ENCODE measurements at places on chromosomes 11 and 22.

DNA sequence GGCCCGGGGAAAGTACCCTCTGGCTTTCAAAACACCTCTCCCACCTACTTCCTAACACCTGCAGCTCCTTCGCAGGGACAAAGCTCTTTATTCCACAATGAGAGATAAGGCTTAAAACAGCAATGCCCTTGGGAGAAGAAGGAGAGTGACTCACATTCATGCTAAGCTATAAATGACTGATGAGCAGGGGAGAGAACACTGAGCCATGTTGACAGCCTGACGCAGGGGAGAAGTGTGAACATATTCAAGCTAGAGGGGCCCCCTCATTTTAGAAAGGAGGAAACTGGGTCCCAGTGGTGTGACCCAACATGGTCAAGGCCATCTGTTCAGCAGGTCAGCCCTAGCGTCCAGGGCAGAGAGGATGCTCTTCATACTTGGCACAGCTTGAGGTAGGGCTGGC lies 171.8 kb downstream of the DSCAML1 start:
- no peak for DNase-seq

- DNase-seq, result peak; percentile 93
Observed at GRCh38 chr22:25447686-25448434, 116.6 kb upstream of the GRK3 start.

- DNase-seq, result peak; percentile 90
Observed at GRCh38 chr11:94271885-94272372, 32.5 kb upstream of the IZUMO1R start.

GRCh38 chr22:46446799-46447198 lies 90.6 kb downstream of the CELSR1 start:
- no peak for DNase-seq

DNA sequence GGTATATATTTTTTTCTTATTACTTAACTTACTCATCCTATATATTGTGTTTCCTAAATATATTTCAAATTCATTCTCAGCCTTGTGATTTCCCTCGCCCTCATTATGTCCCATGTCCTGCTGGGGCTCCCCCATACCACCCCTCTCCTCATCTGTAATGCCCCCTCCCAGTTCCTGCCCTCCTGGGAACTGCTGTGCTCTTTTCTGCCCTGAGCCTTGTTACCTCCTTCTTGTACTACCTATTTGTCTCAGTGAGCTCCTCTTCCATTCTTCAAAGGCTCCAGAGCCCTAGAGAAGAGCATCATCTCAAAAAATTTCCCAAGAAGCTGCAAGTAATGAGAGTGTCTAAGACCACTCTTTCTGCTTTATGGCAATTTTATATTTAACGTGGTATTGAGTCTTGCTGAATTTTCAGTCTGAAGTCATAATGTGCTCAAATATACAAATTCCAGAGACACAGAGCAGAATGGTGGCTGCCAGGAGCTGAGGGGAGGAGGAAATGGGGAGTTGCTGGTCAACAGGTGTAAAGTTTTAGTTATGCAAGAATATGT lies 66.5 kb upstream of the TOP3B start:
- no peak for DNase-seq

- no peak for DNase-seq
Observed at GRCh38 chr11:70243912-70244652, 26.4 kb upstream of the PPFIA1 start.

DNA sequence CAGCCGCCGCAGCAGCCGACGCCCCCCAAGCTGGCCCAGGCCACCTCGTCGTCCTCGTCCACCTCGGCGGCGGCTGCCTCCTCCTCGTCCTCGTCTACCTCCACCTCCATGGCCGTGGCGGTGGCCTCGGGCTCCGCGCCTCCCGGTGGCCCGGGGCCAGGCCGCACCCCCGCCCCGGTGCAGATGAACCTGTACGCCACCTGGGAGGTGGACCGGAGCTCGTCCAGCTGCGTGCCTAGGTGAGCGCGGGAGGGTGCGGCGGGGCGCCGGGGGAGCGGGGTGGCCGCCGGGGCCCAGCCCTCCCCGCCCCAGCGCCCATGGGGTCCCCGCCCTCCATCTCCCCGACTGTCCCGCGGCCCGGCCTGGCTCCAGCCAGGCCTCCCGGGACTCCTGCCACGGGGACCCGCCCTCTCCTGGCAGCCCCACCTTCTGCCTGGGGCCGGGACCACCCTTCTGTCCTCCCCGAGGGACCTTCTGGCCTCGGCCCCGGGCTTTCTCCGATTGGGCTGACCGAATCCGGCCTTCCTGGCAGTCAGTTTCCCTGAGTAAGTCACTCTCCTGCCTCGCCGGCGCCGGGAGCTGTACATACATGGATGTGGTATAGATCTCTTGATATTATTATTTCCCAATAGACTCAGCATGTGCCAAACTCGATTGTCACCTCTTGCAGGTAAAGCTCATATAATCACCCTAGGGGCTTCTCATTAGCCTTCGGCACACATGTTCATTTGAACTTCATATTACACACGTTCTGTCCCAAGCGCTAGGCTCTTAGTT lies 720 bp downstream of the PACS1 start:
- DNase-seq, result no peak

DNA sequence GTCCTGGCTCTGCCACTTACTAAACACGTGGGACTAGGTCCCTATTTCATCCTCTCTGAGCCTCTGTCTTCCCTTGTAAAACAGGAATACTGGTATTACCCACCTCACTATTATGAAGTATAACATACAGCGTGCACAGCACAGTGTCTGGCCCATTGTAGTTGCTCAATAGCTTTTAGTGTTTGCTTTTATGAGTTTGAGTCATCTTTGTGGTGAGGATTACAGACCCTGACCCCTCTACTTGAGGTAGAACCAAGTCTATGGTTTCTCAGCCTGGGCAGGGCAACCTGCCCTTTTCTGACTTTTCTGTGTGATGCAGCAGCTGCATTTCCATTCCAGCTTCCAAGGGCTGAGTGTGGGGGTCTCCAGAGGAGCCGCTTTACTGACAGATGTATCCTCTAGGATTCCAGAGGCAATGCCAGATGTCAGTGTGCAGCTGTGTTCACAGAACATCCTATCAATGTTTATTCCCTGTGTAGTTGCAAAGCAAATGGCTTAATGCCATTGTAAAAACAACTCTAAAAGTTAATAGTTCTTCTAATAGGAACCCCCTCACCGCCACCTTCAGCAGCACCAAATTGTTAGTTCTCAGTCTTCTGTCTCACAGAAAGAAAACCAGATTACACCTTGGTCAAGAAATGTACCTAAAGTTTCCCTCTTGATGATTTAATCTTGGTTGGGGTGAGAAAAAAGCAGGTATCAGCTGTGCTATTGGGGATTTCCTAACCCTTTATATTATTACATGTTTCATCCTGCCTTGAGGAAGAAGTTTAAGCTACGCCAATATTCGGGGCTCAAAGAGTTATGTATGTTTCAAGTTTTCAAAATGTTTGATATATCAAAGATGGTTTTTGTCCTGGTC lies 16.8 kb downstream of the PRR5L start:
- DNase-seq, result no peak

GRCh38 chr11:87743007-87743406 lies 432.2 kb downstream of the RAB38 start:
- DNase-seq, result no peak

DNA sequence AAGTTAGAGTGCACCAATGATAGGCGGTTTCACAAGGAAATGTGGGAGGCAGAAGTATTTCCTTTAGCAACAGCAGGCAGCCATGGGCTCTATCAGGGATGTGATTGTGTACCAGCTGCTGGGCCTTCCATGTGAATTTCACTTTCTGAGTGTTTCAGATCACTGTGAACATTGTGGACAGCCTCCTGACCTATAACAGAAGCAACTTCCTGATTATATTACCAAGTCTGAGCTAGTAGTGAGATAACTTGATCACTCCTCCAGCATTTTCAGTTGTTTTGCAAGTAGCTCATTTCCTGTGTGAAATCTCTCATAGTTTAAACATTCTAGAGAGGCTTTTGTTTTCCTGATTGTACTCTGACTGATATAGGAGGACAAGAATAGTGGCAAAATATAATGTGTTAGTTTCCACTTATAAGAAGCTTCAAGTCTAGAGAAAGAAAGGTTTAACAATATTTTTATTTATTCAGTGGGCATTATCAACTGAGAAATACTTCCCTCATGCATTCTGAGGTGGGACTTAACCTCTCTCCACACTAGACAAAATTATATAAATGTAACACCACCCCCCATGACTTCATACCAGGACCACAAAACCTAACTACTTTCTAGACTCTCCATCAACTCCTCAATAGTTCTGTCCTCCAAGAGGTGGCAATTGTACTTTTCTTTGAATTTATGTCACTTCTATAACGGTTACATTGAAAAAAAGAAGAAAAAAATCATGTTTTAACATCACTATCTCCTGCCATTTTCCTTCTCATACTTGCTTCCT lies 184.2 kb upstream of the LUZP2 start:
- DNase-seq, result no peak

- DNase-seq, result no peak
Observed at GRCh38 chr11:27217948-27218420, 145.0 kb downstream of the CCDC34 start.

- no peak for DNase-seq
Observed at GRCh38 chr22:37357446-37358075, 69.7 kb downstream of the ELFN2 start.

DNA sequence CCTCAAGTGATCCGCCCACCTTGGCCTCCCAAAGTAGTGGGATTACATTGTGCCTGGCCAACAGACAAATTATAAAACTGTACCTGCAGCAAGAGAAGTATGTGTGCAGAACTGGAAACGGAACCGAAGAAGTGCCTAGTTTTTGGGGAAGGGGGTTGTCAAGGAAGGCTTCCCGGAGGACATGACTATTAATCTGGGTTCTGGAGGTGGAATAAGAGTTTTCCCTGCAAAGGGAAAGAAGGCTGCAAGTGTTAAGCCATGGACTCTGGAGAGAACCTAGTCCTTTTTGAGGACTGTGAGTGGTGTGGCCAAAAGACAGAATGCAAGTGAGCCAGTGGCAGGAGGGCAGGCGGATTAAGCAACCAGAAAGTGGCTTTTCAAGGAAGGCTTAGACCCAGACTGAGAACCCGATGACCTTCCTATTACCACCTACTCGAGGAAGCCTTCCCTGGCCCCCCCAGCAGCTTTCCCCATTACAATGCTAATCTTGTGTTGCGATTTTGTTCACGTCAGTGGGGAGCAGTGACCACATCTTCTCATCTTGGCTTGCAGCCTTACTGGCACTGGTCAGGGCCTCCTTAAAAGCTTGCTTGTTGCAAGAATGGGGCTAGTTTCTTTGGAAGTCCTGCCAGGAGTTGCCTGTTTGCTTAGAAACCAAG lies 5.7 kb upstream of the SEPTIN3 start:
- DNase-seq, result no peak

DNA sequence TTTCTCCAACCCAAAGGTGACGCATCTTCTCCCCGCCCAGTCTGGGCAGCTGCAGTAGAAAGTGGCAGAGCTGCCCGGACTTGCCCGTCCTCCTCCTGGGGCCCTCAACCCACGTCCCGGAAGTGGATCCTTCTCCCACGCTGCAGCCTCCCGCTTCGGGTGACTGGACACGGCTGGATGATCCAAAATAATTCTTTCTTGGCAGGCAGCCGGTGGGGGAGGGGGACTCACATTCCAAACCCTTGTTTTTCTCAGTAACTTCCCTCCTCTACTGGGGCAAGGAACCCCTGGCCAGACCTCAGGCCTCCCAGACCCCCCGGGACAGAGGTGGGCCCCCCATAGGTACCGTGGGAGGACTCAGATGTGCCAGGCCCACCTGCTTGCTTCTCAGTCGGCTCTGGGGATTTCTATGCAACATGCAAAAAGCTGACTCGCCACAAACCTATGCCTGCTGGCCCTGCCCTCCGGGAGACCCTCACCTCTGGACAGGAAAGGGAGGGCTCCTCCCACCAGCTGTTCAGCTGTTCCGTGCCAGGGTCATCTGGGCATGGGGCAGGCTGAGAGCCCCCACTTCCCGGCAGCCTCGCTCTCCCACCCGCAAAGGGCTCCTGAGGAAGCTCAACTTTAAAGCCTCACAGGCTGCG lies 1.4 kb downstream of the PLXNB2 start:
- peak; percentile 76 for DNase-seq

- no peak for DNase-seq
Observed at GRCh38 chr11:47152126-47152952, 24.3 kb downstream of the ARFGAP2 start.
